ENCODE measurements at places on chromosomes 2 and 18. TPM values are rescaled to one million over a fixed set of nuclear protein-coding genes. Genes with fewer than 3 reads are reported as not detected.
A peak's percentile ranks its signal among the peaks of the same experiment; 100 is the strongest.

GRCh38 chr18:67590571-67591141 lies 74.1 kb upstream of the DSEL start:
- no peaks in the 10 kb centered on the region for H3K36me3 ChIP-seq
- no peak for DNase-seq
- no peak overlapping the region for H3K4me3 ChIP-seq
- no peaks in the 10 kb centered on the region for H3K4me1 ChIP-seq
- no peak overlapping the region for H3K27ac ChIP-seq

GRCh38 chr2:238574490-238575271 lies 148.0 kb downstream of the ASB1 start:
- H3K4me3 ChIP-seq = no peak overlapping the region
- no peak overlapping the region for H3K27ac ChIP-seq
- no peak for DNase-seq
- H3K27me3 ChIP-seq = no peaks in the 10 kb centered on the region

- no peak overlapping the region for H3K27ac ChIP-seq
- H3K4me1 ChIP-seq = no peaks in the 10 kb centered on the region
- H3K27me3 ChIP-seq = no peaks in the 10 kb centered on the region
Observed at GRCh38 chr18:10289251-10289650, 165.2 kb upstream of the APCDD1 start.

GRCh38 chr18:26930630-26931029 lies 65.1 kb upstream of the AQP4 start:
- no peaks in the 10 kb centered on the region for H3K36me3 ChIP-seq
- no peak overlapping the region for H3K4me3 ChIP-seq
- no peaks in the 10 kb centered on the region for H3K27me3 ChIP-seq
- no peak for DNase-seq
- no peak overlapping the region for H3K27ac ChIP-seq
- no peaks in the 10 kb centered on the region for H3K4me1 ChIP-seq

GRCh38 chr18:34977838-34978532 lies 63.2 kb upstream of the MAPRE2 start:
- DNase-seq = no peak
- H3K36me3 ChIP-seq = no peaks in the 10 kb centered on the region
- no peaks in the 10 kb centered on the region for H3K4me1 ChIP-seq
- H3K27me3 ChIP-seq = no peaks in the 10 kb centered on the region
- H3K4me3 ChIP-seq = peak overlapping the region; percentile 94
- peak overlapping the region; percentile 71 for H3K27ac ChIP-seq

- H3K27me3 ChIP-seq = no peaks in the 10 kb centered on the region
- H3K4me3 ChIP-seq = no peak overlapping the region
- no peak overlapping the region for H3K27ac ChIP-seq
- no peaks in the 10 kb centered on the region for H3K36me3 ChIP-seq
- no peaks in the 10 kb centered on the region for H3K4me1 ChIP-seq
Observed at GRCh38 chr2:211609127-211609526, 929.5 kb downstream of the ERBB4 start.

ALPG gene
- total RNA-seq = not detected

CXCR1 gene
- not detected for total RNA-seq

CHRND gene
- total RNA-seq = not detected

DNA sequence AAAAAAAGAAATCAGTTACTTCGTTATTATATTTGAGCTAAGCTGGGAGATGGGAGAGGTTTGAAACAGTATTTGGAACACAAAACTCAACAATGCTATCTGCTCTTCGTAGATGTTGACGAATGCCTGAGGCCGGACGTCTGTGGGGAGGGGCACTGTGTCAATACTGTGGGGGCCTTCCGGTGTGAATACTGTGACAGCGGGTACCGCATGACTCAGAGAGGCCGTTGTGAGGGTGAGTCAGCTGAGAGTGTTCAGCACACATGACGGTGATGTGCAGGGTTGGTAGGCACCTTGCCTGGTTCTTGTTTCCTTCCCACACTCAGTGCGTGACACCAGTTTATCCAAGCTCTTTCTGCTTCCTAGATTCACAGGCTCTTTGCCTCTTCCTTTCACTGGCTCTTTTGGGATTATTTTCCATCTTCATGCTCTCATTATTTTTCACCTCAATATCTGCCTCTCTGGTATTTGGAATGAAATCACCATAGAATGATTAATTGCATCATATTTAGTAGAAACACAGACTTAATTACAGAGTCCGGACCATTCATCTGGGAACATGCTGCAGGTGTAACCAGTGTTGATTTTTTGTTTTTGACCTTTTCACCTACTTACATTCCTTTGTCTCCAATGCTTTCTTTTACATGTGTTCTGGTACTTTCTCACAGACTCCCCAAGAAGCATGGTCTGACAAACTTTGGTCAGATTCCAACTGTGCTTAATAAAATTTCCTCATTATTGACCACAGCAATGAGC lies 200.6 kb upstream of the RASGRP3 start:
- H3K4me1 ChIP-seq = no peaks in the 10 kb centered on the region
- H3K27me3 ChIP-seq = no peaks in the 10 kb centered on the region
- peaks cover 30% of the 10 kb centered on the region for H3K36me3 ChIP-seq
- H3K4me3 ChIP-seq = no peak overlapping the region

DNA sequence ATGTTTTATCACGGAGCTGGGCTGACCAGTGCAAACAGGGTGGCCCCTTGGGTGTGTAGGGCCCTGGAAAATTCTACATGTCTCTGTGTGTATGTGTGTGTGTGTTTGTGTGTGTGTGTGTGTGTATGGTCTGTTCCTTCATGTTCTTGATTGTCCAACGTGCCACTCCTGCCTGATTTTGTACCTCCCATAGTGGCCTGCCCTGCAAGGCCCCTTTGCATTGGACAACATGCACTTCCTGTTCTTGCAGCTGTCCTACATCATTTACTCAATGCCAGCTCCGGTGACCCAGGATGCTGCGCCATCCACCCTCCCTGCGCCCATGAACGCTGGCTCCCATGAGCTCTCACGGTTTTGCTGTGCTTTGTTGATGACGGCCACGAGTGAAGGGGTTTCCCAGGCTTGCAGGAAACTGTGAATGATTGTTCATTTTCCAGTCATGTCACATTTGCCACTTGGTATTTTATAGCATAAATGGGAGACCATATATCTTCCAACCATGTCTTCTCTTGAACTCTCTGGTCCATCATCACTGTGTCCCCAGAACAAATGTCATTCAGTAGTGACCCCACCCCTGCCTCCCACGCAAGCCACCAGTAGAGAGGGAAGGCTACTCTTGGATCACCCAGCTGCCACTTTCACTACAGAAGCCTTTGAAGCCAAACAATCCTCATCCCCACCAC lies 69.7 kb upstream of the NCK2 start:
- H3K27me3 ChIP-seq = no peaks in the 10 kb centered on the region
- no peak for DNase-seq
- no peak overlapping the region for H3K27ac ChIP-seq
- no peaks in the 10 kb centered on the region for H3K36me3 ChIP-seq
- H3K4me3 ChIP-seq = no peak overlapping the region

LPIN2 gene
- 11.6 TPM for total RNA-seq

MYO1B gene
- 27.4 TPM for total RNA-seq

GRCh38 chr2:15096873-15097272 lies 464.3 kb downstream of the NBAS start:
- no peak for DNase-seq
- H3K27ac ChIP-seq = no peak overlapping the region
- H3K4me3 ChIP-seq = no peak overlapping the region

ARHGAP15 gene
- 1.4 TPM for total RNA-seq

KIAA2012 gene
- total RNA-seq = 0.11 TPM

SOX11 gene
- not detected for total RNA-seq

- H3K36me3 ChIP-seq = no peaks in the 10 kb centered on the region
- H3K27me3 ChIP-seq = no peaks in the 10 kb centered on the region
- H3K4me1 ChIP-seq = no peaks in the 10 kb centered on the region
- no peak overlapping the region for H3K27ac ChIP-seq
Observed at GRCh38 chr2:196670342-196670741, 30.8 kb downstream of the CCDC150 start.

GRCh38 chr2:31197166-31197565 lies 20.1 kb downstream of the CAPN14 start:
- no peaks in the 10 kb centered on the region for H3K27me3 ChIP-seq
- H3K4me3 ChIP-seq = no peak overlapping the region
- H3K27ac ChIP-seq = no peak overlapping the region
- H3K4me1 ChIP-seq = no peaks in the 10 kb centered on the region
- DNase-seq = no peak
- H3K36me3 ChIP-seq = no peaks in the 10 kb centered on the region

DNA sequence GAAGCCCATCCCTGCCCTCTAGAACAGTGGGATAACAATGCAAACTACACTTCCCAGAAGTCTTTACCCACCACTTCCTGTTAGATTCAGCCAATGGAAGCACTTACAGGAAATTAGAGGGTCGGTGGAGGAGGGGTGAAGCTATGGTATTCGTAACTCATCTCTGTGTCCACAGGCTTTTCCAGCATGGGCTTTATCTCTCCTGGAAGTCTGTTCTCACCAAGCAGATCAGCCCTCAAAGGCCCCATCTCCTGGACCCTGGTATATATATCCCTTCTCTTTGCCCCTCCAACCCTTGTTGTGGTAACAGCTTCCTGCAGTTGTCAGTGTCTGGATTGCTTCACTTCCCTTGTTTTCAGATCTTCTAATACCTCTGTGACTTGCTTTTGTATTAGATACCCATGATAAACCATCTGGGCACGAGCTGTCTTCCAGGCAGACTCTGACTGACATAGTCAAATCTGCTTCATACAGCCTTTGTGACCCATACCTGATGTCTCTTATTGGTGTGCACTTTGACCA lies 475.0 kb upstream of the POU3F3 start:
- no peak for DNase-seq
- peak overlapping the region; percentile 8 for H3K4me3 ChIP-seq
- H3K4me1 ChIP-seq = no peaks in the 10 kb centered on the region
- H3K27me3 ChIP-seq = no peaks in the 10 kb centered on the region

DNA sequence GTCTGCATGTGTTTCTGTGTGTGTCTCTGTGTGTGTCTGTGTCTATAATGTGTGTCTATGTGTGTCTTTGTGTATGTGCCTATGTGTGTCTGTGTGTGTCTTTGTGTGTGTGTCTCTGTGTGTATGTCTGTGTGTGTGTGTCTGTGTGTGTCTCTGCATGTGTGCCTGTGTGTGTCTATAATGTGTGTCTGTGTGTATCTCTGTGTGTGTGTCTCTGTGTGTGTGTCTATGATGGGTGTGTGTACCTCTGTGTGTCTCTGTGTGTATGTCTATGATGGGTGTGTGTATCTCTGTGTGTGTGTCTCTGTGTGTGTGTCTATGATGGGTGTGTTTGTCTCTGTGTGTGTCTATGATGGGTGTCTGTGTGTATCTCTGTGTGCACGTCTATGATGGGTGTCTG lies 126.2 kb upstream of the GPC1 start:
- no peak for DNase-seq
- no peaks in the 10 kb centered on the region for H3K36me3 ChIP-seq

GRCh38 chr2:176085861-176086771 lies 2.4 kb upstream of the EVX2 start:
- no peak overlapping the region for H3K27ac ChIP-seq
- H3K4me1 ChIP-seq = no peaks in the 10 kb centered on the region
- H3K4me3 ChIP-seq = no peak overlapping the region
- H3K27me3 ChIP-seq = peaks cover 70% of the 10 kb centered on the region

DNA sequence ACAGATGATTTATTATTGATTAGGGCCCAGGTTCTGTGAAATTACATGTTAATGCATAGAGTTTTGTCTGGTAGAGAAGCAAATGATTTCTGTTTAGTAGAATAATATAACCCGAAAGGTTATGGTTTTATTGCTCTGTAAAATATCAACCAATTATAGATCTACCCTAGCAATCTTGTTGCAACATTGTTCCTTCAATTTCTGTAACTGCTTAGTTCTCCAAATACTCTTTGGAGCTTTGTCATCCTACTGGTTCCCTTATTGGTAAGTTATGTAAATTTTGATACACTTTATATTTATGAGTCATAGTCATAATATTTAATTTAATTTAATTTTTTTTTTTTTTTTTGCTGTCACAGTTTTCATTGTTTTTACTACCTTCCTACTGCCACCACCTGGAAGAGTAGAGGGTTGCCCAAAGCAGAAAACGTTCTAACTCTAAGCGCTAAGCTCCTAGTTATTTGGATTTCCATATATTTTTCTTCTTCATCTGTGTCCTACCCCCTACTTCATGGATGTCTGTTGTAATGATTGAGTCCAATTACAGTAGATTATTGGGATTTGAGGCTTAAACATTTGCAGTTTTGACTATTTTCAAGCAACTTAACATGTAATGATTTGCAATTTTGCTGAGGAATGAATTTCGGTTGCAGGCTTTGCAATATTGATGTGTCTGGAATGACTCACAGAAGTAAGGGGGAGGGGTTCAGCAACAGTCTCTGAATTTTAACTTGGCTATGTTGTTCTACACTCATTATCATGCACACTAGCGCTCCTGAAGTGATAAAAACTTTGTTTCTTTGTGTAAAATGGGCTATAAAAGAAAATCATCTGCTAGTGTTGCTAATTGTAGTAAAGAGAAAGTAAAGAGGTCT lies 51.1 kb downstream of the NABP1 start:
- no peak for DNase-seq
- no peak overlapping the region for H3K27ac ChIP-seq
- no peak overlapping the region for H3K4me3 ChIP-seq
- H3K4me1 ChIP-seq = no peaks in the 10 kb centered on the region
- H3K27me3 ChIP-seq = no peaks in the 10 kb centered on the region

GRCh38 chr18:59730896-59731295 lies 33.7 kb upstream of the CCBE1 start:
- H3K27ac ChIP-seq = no peak overlapping the region
- H3K36me3 ChIP-seq = no peaks in the 10 kb centered on the region
- no peak for DNase-seq
- H3K4me1 ChIP-seq = no peaks in the 10 kb centered on the region

ZAP70 gene
- total RNA-seq = 2.7 TPM

DNA sequence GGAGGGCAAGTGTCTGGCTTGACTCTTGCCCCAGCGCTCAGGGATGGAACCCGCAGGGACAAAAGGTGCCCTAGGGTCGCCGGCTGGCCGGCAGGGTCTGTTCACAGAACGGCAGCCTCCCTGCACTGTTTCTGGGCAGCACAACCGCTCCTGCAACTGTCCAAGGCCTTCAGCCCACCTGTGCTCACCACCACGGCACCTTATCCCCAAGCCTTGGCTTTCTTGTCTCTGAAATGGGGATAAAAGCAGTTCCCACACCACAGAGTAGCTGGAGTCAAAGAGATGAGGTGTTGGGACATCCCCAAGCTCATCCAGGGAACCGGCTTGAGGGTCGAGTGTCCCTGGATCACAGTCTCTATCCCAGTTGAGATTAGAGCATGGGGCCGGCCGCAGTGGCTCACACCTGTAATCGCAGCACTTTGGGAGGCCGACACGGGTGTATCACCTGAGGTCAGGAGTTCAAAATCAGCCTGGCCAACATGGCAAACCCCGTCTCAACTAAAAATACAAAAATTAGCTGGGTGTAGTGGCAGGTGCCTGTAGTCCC lies 4.7 kb downstream of the SNORC start:
- DNase-seq = no peak
- H3K4me3 ChIP-seq = no peak overlapping the region
- no peaks in the 10 kb centered on the region for H3K4me1 ChIP-seq
- no peaks in the 10 kb centered on the region for H3K36me3 ChIP-seq

DNA sequence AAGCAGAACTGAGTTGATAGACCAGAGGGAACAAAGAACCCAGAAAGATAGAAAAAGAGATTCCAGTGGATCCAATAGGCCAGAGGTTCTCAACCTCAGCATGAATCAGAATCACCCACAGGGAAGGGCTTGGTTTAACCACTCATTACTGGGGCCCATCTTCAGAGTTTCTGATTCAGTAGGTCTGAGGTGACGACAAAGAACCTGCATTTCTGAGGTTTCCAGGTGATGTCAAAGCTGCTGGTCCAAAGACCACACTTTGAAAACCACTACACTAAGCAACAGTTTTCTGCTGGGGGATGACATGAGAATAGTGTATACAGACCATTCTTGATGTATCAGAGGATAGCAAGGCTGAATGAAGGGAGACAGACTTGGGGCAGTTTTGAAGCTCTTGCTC lies 296.9 kb upstream of the STON1 start:
- no peak overlapping the region for H3K4me3 ChIP-seq
- no peaks in the 10 kb centered on the region for H3K36me3 ChIP-seq
- DNase-seq = no peak
- no peaks in the 10 kb centered on the region for H3K27me3 ChIP-seq
- H3K4me1 ChIP-seq = no peaks in the 10 kb centered on the region

Data from ascending aorta (tissue), 2 donors.